ENCODE measurements at places on chromosomes 2 and 18.

DNA sequence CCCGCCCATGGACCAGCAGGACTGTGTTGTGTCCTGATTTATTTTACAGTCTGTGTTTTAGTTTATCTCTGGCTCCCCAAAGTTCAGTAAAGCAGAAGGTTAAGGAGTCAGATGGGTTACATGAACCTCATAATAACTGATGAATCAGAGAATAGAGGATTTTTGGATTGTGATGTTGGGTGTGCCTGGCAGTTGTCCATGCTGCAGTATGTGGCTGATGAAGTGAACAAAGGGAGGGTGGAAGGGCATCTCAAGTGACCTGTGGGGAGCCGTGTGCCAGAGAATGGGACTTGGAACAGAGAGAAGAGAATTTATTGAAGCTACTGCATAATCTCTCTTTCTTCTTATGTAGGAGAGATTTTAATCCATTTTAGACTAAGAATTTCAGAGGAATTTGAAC is 145.5 kb downstream of the MAP4K4 start:
- DNase-seq, result no peak

DNA sequence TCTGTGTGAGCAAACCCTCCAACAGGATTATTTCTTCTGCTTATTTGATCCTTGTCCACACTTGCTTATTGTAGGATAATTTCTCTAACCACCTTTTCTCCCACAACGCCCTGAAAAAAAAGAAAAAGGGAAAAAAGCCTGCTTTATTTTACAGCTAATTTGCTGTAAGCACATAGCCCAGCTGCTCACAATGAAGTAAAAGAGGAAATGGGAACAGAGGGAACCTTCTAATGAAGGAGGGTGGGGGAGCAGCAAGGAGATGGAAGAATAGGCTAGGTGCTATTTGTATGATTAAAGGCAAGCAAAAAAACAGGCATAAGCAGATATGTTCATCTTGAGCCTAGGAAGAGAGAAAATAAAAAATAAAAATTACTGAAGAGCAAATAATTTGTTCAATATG is 331.6 kb downstream of the TXNL1 start:
- no peak for DNase-seq

GRCh38 chr2:10863837-10864236 is 47.9 kb upstream of the KCNF1 start:
- DNase-seq, result peak; percentile 34

- DNase-seq, result no peak
Measured at GRCh38 chr2:58569475-58570185, 328.5 kb upstream of the FANCL start.

DNA sequence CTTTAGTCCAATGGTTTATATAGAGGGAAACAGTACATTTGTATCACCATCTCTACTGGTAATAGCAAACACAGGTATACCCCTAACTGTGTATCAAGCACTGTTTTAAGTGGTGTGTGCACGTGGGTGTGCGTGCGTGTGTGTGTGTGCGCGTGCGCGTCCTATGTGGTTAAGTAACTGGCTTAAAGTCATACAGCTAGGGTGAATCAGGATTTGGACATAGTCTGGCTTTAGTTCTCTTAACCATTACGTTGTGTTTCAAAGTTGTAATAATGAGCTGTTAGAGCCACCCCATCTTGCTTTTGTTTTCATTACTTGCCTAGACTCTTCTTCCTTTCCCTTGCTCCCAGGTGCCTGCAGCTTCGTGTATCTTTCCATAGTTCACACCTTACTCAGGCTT is 2.1 kb downstream of the HADHB start:
- DNase-seq, result peak; percentile 85

DNA sequence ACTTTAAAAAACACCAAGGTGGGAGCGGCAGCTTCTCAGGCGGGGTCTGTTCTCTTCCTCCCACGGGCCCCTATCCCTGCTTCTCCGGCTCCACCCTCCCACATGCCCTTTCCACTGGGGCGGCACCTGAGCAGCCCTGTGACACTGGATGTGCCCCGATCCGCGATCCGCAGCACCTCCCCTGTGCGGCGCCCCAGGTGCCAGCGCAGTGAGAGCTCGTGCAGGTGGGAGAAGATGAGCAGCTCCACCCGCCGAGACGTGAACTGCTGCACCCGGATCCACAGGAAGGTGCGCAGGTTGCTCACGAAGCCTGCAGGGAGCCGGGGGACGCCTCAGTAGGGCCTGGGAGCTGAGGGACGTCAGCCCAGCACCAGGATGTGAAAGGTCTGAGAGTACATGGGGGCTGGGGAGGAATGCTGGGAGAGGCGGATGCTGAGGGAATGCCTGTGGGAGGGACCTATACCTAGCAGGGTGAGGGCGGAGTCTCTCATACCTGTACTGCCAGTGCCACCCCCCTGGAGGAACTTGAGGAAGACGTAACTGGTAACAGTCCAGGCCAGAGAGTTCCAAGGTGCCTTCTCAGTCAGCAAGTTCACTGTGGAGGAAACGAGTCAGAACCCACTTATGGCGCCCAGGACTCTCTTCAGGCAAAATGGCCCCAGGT is 2.8 kb downstream of the ABCB6 start:
- DNase-seq, result no peak

GRCh38 chr2:104856973-104857261 is 3.0 kb downstream of the POU3F3 start:
- no peak for DNase-seq

DNA sequence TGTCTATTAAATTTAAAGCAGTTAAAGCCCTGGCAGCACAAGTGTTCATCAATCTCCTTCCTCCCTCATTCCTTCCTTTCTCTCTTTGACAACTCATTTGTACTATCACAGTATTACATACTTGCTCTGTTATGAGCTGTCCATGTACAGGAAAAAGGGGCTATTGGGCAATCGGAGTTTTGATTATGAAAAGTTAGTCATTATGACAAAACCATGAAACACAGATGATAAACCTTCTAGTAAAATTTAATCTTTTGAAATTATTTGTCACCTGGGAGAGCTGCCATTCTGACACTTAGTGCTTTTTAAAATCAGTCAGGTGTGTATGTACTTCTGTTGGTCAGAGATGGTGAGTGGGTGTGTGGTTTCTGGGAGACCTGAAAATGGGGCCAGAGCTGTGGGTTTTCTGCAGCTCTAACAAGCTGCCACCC is 39.4 kb downstream of the MAP4K4 start:
- peak; percentile 67 for DNase-seq

GRCh38 chr2:10494351-10495066 is 46.4 kb upstream of the ODC1 start:
- DNase-seq, result no peak
